ENCODE measurements at places on chromosomes 3 and 15.

GRCh38 chr3:99236576-99236975 is 335.1 kb upstream of the DCBLD2 start:
- DNase-seq: no peak

GRCh38 chr15:83692746-83693581 is 39.0 kb downstream of the ADAMTSL3 start:
- DNase-seq: peak; percentile 26

- DNase-seq: peak; percentile 67
These were observed 45.7 kb upstream of the DUT start for GRCh38 chr15:48285329-48286214.

DNA sequence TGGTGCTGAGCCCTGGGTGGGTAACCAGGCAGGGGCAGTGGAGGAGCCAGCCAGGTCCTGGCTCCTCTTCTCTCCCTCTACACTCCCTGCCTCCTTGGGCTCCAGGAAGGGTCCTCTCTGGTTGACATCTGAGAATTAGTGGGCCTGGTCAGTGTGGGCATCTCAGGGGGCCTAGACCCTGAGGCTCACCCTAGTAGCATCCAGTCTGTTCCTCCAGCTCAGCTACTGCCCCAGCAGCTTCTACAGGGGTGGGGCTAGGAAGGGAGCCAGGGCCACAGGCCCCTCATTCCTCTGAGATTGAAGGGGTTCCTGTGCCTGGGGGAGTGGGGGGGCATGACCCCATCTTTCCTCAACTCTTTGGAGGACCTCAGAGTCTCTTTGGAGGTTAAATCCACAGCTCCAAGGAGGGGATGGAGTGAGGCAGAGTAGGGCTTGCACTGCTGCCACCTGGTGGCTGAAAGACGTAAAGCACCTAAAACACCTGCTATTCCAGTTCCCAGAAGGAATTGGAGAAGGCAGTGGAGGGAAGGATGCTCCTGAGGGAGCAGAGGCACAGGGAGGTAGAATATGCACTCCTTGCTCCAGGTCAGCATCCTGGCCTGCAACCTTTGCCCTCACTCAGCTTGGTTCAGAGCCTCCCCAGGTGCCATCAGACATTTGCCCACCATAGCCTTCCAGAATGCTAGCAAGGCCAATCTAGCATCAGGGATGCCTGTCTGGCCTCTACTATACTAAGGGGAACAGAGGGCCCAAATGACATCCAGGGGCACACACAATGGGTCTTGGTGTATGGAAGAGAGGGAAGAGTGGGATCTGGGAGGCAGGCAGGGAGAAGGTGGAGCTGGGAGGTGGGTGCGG is 25.1 kb downstream of the C3orf18 start:
- DNase-seq: peak; percentile 68

- DNase-seq: no peak
These were observed 46.5 kb upstream of the APEH start for GRCh38 chr3:49627634-49628033.

- DNase-seq: no peak
These were observed 33.9 kb upstream of the MBNL1 start for GRCh38 chr3:152234657-152235375.

GRCh38 chr3:134956844-134957243 is 161.8 kb downstream of the EPHB1 start:
- DNase-seq: no peak

DNA sequence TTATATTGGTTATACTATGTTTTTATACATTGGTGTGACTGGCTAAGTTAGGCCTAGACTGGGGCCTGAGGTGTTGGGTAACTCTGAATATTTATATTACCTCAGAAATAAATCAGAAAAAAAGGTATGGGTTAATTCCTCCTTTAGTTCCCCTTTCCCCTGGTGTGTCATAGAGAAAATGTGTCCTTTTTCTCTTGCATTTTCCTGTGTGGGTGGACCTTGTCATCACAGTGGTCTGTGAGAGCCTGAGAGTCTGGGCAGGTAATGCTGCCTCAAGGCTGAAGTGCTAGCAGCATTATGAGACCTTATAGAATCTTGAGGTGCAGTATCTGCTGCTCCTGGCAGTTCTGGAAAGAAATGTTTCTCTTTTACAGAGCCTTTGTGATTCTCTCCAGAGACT is 69.7 kb downstream of the PCOLCE2 start:
- no peak for DNase-seq

DNA sequence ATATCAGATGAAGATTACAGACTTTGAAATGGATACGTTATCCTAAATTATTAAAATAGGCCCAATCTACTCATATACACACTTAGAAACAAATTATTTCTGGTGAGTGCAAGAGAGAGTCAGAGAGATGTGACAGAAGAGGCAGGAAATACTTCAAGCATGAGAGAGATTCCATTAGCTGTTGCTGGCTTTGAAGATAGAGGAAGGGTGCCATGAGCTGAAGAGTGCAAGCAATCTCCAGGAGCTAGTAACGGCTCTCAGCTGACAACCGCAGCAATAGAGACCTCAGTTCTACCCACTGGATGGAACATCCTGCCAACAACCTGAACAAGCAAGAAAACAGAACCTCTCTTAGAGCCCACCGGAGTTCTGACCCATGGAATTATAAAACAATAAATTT is 270.7 kb upstream of the SLITRK3 start:
- DNase-seq: no peak

GRCh38 chr3:76582632-76583378 is 457.1 kb upstream of the ROBO2 start:
- no peak for DNase-seq

DNA sequence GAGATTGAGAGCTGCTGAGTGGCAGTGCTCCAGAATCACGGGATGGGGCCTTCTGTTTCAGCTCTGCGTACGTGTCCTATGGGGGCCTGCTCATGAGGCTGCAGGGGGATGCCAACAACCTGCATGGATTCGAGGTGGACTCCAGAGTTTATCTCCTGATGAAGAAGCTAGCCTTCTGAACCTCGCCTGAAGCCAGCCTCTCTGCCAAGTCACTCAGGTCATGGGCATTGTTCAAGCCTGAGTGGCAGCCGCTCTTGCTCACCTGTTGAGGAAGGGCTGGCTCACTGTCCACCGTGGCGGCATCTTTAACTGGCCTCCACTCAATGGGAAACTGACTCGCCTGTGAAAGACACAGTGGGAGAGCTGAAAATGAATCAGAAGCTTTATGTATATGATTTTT is 6.6 kb downstream of the POLR2H start:
- DNase-seq: no peak

- DNase-seq: no peak
These were observed 112.5 kb downstream of the RSL24D1 start for GRCh38 chr15:55084216-55084615.

Data from mucosa of gallbladder (tissue), 1 donor.